ENCODE measurements at places on chromosomes 4 and X.

- DNase-seq = peak; percentile 17
These were observed 81.9 kb upstream of the SCML1 start for GRCh38 chrX:17655211-17656034.

DNA sequence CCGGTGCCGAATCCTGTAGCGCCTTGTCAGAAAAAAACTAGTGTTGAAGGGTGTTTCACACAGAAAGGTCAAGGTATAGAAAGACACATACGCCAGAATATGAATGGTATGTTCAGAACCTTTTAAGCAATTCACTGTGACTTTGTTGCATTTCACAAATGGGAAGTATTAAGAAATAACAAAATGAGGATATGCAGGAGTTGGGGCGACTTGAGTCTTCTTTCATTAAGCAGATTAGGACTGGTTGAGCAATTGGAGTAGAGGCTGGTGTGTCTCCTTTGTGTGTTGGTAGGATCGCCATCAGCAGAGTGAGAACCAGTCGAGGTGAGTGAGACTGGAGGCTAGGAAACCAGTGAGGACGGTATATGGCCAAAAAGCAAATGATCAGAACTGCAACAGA lies 1454.5 kb upstream of the TENM3 start:
- no peak for DNase-seq

- no peak for DNase-seq
These were observed 13.5 kb upstream of the PLS3 start for GRCh38 chrX:115547448-115547847.

DNA sequence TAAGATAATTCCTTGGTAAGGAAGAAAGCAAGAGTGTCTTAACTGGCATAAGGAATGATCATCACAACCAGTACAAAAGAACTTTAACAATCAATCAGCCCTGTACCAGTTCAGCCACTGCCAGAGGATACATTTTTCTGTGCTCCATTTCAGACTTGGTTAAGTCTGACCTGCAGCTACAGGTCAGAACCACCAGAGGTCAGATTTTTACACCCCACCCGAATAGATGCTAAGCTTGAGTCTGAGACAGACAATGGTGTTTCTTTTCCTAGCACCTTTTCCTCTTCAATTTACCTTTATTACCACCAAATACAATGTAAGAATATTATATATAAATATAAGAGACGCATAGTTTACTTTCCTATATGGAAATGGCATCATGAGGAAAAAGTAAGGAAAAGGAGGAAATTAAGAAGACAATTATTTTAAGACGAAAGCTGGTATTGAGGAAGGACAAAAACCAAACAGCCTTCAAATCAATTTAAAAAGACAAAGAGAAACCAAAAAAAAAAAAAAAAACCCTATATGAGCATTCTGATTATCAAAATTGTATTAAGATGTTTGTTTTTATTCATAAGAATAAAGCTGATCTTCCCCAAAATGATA lies 215.3 kb upstream of the TTC29 start:
- DNase-seq = peak; percentile 45

- DNase-seq = no peak
These were observed 15.8 kb downstream of the SLC7A11 start for GRCh38 chr4:138226351-138226750.

DNA sequence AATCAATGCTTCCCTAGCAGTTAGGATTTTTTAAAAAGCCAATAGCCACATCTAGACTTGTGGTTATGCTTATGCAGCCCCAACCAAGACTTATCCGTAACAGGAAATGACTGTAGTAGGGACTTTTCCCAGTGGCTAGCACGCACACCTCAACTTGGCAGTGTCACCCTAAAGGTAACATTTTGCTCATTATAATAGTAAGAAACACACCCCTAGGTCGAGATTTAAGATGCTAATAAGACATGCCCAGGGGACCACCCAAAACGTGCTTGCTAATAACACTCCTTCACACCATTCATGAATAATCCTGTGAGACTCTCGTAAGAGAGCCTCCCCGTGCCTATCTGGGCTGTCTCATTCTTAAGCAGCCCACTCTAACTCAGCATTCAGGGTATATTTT lies 195.3 kb downstream of the CHIC1 start:
- no peak for DNase-seq

DNA sequence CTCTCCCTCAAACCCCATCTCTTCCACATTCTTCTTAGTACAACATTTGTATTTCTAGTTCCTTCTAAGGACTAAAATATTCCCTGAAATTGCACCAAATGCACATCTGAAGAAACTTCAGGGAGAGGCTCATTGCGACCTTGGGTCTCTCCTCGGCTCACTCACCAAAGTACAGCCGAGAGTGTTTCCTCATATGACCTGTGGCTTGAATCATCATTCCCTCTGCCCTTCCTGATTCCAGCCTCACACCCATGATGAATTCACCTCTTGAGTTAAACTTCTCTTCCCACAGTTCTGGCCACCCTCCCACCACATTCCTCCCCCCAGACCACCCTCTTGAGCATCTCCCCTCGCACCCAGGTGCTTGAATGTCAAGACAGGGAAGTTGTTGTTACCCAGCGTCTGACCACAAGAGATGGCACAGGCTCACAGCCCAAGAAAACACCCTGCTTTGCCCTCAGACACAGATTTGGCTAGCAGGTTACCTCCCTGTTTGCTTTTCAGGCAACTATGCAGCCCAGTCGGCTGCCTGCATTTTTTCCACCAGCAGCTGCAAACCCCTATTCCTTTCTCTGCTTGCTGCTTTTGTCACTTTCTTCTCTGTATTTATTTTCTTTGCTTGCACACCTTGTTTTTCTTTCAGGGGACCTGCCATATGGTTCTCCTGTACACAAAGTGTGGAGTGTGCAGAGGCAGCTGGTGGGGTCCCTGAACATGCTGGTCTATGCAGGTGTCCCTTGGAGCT lies 214.8 kb downstream of the SPATA18 start:
- no peak for DNase-seq

DNA sequence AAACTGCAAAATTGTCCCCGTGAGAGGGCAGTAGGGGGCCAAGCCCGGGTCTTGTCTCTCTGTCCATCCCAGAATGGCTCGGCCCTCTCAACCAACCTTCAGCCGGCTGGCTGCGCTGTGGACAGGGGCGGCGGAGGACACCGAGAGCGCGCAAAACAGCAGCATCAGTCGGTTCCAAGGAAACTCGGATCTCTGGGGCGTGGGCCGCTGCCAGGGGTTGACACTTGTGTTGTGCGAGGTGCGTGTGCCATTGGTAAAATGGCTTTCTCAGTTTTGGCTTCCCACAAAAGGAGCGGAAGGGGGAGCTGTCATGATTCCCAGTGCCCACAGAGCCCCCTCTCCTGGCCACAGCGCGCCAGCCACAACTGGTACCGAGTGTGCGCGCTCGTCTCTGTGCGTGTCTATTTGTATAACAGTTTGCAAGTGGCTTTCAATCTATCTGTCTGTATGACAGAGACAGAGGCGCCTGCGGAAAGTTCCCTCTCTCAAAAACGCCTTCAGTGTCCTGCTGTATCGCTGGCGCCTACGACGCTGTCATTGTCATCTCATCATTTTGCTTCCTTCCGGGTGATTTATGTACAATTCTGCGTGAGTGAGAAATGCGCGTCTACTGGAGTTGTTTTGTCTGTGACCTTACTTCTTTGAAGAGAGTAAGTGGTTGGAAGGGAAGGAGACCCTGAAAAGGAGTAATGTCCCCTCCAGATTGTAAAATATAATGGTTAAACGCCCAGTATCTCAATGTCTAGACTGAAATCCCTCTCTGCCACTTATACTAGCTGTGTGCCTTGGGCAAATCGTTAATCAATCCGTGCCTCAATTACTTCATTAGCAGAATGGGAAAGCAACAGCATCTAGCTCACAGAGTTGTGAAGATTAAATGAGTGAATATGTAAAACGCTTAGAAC lies 1.8 kb downstream of the DKK2 start:
- DNase-seq = peak; percentile 85

- no peak for DNase-seq
These were observed 70.2 kb upstream of the MAGEB2 start for GRCh38 chrX:30144971-30145731.

DNA sequence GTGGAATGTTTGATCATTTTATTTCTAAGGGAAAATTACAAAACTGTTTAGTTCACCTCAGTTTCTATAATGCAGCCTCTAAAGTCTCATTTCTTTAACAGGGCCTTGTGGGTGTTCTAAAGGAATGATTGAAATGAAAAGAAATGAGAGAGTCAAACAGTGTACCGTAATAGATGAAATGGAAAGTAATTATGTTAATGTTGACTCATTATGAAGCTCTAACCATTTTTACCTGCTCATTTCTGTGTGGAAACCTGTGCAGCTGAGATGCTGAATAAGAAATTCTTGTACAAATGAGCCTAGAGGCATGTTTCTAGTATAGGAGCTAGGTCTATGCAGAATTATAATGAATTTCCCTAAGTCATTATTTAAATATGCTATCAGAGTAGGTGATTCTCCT lies 45.2 kb upstream of the RPA4 start:
- DNase-seq = no peak

- DNase-seq = no peak
These were observed 18.0 kb downstream of the FAM9A start for GRCh38 chrX:8783097-8783713.

- no peak for DNase-seq
These were observed 387.5 kb upstream of the GRID2 start for GRCh38 chr4:91916219-91916618.

GRCh38 chr4:79413886-79414285 lies 5.9 kb upstream of the GK2 start:
- no peak for DNase-seq

GRCh38 chrX:41036668-41037326 lies 48.4 kb upstream of the USP9X start:
- DNase-seq = no peak

- DNase-seq = no peak
These were observed 568.2 kb upstream of the AMOT start for GRCh38 chrX:113408843-113409242.

GRCh38 chrX:134592303-134592702 lies 66.0 kb downstream of the PLAC1 start:
- no peak for DNase-seq

DNA sequence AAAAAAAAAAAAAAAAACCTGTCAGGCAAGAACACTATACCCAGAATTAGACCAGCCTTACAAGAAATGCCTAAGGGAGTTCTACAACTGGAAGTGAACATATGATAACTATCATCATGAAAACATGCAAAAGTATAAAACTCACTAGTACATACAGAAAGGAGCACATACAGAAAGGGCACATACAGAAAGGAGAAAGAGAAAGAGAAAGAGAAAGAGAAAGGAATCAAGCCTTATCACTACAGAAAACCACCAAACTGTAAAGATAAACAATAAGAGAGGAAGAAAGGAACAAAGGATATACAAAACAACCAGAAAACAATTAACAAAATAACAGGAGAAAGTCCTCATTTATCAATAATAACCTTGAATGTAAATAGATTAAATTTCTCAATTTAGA lies 50.4 kb downstream of the PHKA1 start:
- no peak for DNase-seq

GRCh38 chr4:71050809-71051208 lies 57.4 kb downstream of the DCK start:
- DNase-seq = no peak

DNA sequence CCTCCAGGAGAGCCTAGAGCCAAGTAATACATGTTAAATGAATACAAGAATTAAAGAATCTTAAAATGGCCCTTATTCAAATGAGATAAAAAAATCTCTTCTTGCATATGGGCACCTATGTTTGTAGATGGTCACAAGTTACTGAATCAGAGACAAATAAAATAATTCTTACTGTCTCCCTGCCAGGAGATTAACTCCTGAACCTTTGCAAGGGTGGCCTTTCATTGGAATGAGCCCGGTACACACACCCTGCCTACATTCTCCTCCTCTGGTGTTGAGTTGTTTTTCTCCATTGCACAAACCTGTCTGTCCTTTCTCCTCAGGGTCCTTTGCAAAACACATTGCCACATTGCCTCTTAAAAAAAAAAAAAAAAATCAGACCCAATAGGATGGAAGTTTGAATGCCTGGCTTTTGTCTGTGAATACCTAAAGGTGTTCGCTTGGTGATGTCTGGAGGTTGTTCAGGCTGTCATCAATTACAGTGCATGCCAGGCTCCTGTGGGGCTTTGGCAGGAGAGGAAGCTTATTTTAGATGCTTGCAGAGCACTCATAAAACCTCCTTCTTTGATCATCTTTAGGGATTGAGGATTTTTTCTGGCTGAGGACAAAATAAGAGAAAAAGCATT lies 8.3 kb upstream of the TMEM154 start:
- DNase-seq = no peak

GRCh38 chr4:99144070-99144469 lies at the start of gene ADH4:
ADH4 (minus strand) TSS chr4:99144297; CDS start chr4:99144222, 75 bp downstream.
- DNase-seq = no peak

- DNase-seq = no peak
These were observed 68.5 kb downstream of the SH3RF1 start for GRCh38 chr4:169202145-169202699.

DNA sequence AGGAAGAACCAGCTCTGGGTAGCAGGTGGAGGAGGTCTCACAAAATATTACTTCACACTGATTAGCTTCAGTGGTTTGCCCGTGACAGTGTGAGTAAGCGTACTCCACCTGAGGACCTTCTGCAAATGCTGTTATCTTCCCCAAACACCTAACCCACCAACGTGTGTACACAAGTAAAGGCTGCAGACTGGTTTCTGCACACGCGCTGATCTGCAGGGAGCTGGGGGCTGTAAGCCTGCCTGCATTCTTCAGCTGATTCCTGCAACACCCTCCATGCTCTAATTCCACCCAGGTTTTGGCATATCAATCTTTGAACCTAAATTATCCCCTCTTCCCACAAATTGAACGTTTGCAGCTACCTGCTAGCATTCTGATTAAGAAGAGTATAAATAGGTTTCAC lies 820.2 kb downstream of the TRIML1 start:
- no peak for DNase-seq

- DNase-seq = no peak
These were observed 882.9 kb upstream of the SLIT2 start for GRCh38 chr4:19368800-19369199.

GRCh38 chrX:1466971-1467561 lies 14.4 kb upstream of the ASMTL start:
- no peak for DNase-seq

DNA sequence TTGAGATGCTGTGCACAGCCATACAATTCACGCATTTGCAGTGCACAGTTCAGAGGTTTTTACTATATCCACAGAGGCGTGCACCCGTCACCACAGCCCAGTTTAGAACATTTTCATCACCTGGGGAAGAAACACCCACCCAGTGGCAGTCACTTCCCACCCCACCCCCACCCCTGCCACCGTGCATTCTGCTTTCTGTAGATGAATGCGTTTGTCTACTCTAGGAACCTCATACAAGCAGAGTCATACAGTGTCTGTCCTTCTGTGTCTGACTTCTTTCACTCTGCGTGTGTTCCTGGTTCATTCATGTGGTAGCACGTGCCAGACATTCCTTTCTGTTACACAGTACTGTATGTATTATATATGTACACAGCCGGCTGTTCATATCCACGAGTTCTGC lies 122.8 kb downstream of the TBL1X start:
- DNase-seq = no peak

DNA sequence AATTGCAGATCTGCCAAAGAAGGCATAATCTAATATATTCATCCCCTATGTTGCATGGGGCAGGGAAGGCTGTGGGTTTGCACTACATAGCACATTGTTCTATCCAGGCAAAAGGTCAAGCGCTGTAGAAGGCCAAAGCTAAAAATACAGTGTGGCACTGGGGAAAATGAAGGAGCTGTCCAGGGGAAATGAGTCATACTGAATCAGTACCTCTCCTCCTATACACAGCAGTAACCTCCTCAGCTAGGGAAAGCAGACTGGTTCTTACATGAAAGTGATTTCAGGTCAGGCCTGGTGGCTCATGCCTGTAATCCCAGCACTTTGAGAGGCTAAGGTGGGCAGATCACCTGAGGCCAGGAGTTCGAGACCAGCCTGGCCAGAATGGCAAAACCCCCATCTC lies 31.0 kb upstream of the SLC25A4 start:
- no peak for DNase-seq

Data from WERI-Rb-1 (cell line).